ENCODE measurements at places on chromosomes 11 and 22.
A peak's percentile ranks its signal among the peaks of the same experiment; 100 is the strongest.

DNA sequence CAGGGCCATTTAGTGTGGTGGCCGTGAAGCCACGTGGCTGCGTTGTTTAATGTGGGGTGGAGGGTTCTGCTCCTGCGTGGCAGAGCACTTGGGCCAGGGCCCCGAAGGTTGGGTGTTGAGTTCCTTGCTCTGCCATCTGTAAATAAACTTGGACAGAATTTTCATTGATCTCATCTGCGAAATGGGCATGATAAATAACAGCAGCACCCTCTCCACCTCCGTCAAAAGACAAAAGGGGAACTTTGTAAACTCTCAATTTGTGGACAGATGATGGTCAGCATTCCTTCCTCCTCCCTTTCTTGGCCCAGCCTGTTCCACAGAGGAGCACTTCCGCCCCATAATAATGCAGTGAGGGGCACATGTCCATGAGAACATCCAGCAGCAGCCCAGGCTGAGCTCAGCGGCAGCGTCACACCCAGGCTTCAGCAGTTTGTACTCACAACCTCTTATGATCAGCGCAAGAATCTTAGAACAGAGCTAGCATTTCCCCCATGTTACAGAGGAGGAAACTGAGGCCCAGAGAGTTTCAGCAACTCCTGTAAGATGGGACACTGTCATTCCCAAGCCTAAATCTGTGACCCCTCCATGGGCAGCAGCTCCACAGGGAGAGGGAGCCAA, 874.5 kb downstream of the BRD1 start:
- DNase-seq = no peak

DNA sequence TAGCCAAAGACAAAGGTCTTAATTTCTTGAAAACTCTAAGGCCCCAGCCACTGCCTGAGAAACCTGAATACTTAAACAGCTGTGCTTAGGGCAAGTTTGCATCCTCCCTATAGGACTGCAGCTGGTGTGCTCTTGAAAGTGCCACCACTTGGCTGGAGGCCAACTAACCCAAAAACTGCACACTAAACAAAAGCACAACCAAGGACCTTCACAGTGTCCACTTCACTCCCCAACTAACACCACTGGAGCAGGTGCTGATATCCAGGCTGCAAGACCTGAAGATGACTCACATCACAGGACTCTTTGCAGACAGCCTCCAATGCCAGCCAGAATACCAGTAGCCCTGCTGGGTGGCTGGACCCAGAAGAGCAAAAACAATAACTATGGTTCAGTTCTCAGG, 357.7 kb upstream of the ARHGAP42 start:
- DNase-seq = peak; percentile 19

GRCh38 chr11:110345743-110346142, 49.3 kb upstream of the RDX start:
- DNase-seq = no peak

- DNase-seq = no peak
These were observed 400.2 kb downstream of the MN1 start for GRCh38 chr22:27401321-27401720.

- peak; percentile 11 for DNase-seq
These were observed 18.4 kb downstream of the OR2AT4 start for GRCh38 chr11:75078233-75078632.

Measured in urothelium cell line (cell line).